ENCODE measurements at places on chromosomes 12 and 14. TPM values are rescaled to one million over a fixed set of nuclear protein-coding genes. Genes with fewer than 3 reads are reported as not detected.
A peak's percentile ranks its signal among the peaks of the same experiment; 100 is the strongest.

The NFATC4 gene
- polyA plus RNA-seq = not detected

The TMEM229B gene
- 67.1 TPM for polyA plus RNA-seq

The VWF gene
- not detected for polyA plus RNA-seq

The PLEKHA5 gene
- 3.4 TPM for polyA plus RNA-seq

The PROX2 gene
- not detected for polyA plus RNA-seq

DNA sequence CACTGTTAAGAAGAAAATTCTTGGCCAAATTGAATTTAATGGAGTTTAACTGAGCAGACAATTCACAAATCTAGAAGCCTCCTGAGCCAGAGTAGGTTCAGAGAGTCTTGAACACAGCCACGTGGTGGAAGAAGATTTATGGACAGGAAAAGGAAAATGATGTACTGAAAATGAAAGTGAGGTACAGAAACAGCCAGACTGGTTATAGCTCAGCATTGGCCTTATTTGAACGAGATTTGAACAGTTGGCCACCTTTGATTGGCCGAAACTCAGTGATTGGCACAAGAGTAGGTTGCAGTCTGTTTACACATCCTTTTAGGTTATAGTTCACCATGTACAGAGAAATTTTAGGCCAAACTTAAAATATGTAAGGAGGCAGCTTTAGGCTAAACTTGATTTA is 9.9 kb downstream of the OAS2 start:
- DNase-seq = peak; percentile 7

DNA sequence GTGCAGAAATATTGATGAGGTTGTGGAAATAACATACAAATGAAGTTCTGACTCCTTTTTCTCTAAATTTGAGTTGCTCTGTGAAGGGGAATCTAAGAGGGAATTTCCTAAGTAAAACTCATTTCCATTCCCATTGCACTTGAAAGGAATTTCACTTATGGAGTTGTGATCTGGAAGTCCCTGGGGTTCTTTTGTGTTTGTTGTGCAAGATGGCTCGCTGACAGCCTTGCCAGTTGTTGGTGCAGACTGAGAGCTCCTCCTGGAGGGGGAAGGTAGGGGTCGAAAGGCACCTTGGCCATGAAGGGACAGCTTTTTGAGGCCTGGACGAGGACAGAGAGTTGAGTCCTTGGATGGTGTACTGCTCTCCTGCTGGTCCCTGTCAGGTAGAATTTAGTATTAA is 72.0 kb downstream of the C12orf56 start:
- DNase-seq = no peak

DNA sequence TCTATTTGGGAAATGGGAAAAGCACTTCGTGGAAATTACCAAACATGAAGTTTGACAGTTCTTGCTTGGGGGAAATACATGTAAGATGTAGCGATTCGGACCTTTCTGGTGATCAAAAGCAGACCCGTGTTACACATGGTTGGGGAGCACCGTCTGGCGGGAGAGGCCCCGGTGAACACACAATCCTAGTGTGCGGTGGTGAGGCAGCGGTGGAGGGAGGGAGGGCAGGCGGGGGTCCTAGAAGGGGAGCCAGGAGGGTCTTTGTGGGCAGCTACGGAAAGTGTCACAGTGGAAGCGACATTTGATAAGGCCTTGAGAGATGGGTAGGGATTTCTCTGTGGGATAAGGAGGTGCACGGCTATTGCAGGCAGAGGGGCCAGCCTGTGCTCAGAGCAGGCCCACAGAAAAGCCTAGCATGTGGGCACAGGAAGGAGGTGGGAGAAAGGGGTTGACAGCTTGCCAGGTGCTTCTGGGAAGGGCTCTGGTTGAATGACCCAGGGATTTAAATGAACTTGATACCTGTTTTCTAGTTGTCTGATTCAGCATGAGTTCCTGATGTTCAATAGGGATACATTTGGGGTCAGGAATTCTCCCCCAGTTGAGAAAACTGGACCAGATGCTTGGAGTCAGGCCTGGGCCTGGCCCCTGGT is 7.2 kb downstream of the MVK start:
- no peak for DNase-seq

GRCh38 chr12:53990311-53991076 is 5.5 kb downstream of the HOXC10 start:
- DNase-seq = no peak

GRCh38 chr12:78711954-78712353 is 152.6 kb upstream of the SYT1 start:
- no peak for DNase-seq

DNA sequence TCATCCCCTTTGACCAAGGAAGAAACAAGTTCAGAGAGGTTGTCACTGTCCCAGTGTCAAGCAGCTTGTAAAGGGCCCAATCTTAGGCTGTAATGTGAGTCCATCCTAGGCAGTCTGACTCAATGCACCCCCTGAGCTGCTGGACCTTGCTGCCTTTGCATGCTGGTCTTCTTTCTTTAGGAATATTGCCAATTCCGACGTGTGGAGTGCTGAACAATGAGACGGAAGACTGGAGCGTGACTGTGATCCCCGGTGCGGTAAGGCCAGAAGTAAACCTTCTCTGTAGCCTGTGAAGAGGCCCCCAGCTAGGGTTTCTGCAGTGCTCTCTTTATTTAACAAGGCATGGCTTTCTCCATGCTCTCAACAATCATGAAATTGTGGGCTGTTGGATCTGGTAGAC is 963 bp downstream of the TCTN2 start:
- DNase-seq = no peak

DNA sequence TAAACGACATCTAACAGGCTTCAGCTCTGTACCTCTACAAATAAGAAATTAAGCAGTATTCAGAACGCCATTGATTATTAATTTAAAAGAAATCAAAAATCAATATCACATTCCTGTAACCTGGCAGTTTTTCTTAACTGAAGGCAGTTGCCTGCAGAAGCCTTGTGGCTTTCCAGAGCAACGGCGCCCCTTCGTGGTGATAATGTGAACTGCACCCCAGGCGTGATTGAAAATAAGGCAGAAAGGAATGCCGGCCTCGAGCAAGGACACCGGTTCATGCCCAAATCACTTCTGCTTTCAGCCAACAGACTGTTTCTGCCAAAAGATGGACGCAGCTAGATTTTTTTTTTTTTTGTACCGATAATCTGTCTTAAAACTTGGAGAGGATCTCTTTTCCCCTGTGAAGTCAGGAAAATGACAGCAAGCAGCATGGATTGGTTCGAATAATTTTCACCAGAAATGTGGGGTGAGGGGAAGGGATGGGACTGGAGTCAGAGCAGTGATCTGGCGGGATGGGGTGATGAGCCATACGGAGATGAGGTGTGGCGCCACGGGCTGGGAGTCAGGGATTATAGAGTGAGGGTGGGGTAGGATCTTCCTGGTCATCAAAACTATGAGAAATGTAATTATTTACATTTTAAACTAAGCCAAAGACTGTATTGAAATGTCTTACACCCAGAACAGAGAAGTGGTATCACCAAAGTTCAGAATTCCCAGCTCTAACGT is 473.0 kb downstream of the DPF3 start:
- peak; percentile 67 for DNase-seq

- DNase-seq = no peak
These were observed 69.5 kb downstream of the TMEM132C start for GRCh38 chr12:128336204-128337070.

GRCh38 chr12:18580706-18581105 is 157.1 kb downstream of the PLCZ1 start:
- DNase-seq = no peak

- DNase-seq = no peak
These were observed 196.6 kb upstream of the DIO3 start for GRCh38 chr14:101364503-101365328.

DNA sequence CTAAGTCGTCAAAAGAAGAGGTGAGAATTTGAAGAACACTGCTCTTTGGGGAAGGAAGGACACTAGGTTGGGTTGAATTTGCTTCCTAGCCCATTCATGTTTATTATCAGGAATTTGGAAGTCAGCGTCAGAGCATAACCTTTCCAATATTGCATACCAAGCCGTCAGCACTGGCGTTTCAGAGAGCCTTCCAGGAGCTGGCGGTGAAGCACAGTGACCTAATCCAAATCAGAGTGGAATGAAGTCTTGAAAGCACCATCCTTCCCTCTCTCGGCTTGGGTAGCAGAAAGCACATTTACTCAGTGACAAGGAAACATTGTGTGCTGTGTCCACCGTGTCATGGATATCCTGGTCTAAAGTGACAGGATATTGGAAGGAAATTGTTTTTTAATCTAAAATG is 240.3 kb upstream of the PELI2 start:
- no peak for DNase-seq

Data from immature natural killer cell (primary cell).